ENCODE measurements at places on chromosomes 7 and 10.

DNA sequence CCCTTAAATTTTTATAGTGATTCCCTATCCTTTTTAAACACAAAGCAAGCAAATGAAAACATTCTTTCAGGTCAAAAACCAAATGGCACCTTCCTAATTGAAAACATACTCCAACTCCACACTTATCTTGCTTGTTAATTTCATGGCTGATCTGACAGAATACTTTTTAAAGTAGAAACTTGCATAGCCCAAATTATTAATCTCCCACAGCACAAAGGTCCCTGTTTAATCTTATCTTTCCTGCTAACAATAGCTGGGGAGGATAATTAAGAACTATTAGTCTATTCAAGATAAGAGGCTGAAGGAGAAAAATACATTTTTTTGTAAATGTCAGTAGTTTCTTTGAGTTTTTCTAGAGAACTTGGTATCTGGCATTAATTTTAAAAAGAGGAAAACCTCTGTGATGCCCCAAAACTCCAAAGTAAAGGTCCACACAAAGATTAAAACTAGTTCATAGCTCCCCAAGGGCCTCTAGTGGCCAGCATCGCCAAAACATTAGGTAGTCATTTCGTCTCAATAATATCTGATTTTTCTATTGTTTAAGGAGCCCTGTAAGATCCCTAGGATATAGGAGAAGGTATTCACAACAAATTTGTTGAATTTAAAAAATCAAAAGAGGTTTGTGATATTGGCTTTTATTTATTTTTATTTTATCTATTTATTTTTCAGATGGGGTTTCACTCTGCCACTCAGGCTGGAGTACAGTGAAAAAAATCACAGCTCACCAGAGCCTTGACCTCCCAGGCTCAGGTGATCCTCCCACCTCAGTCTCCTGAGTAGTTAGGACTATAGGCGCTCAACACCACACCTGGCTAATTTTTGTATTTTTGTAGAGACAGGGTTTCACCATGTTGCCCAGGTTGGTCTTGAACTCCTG is 14.7 kb downstream of the CDNF start:
- DNase-seq: no peak

- no peak for DNase-seq
Observed at GRCh38 chr10:132597654-132598053, 60.1 kb downstream of the INPP5A start.

DNA sequence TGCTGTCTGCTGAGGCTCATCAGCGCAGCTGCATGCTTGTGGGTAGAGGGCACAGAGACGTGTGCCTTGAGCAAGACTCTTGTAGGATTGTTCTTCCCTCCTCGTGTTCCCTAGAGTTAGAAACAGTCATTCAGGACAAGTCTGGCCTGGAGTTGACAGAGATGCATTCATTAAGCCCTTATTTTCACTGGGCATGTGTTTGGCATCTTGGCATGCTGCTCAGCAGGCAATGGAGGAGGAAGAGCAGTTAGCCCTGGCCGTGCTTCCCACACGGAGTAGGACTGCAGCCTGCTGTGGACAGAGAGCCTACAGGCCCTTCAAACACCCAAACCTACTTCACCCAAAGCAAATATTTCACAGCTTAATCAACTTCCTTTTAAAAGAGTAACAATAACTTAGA is 73.0 kb upstream of the GJD4 start:
- DNase-seq: no peak

DNA sequence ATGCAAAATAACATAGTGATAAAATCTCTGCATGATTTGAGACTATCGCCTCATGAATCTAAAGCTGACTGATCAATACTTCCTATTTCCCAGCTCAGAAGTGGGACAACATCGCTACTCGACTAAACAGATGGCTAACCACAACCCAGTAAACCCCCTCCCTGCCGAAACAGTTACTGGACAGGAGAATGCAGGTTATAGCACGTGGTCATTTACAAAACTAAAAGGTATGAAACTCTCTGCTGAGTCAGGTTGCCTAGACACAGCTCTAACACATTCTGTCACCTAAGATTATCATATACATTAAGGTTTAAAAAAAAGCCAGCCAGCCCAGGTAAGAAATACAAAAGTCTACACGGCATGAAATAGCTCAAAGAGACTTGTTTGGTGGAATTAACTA is 64.0 kb downstream of the CTBP2 start:
- DNase-seq: no peak

DNA sequence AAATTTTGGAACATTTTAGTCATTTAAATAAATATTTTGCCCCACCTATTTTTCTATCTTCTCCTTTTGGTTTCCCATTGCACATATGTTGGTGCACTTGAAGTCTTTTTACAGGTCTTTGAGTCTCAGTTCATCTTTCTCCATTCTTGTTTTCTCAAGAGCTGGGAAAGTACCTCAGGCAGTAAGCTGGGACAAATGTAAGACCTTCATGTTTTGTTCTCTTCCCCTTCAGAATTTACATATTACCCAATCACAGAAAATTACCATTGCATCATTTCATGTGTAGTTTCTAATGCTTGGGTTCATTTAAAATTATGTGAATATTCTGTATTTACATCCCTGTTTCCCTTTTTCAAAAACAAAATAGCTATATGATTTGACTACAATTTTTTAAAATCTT is 1150.0 kb upstream of the POT1 start:
- DNase-seq: no peak

DNA sequence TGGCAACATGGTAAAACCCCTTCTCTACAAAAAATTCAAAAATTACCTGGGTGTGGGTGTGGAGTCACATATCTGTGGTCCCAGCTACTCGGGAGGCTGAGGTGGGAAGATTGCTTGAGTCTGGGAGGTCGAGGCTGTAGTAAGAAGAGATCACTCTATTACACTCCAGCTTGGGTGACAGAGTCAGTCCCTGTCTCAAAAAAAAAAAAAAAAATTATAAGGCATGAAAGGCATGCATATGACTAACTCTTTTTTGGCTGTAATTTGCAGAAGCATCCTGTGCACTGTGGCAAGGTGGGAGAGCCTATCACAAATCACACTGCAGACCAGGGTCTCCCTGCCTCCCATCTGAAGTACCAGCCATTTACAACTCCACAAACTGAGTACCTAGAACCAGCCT is 14.1 kb upstream of the MYPN start:
- DNase-seq: no peak

GRCh38 chr7:31123726-31124125 is 71.6 kb downstream of the ADCYAP1R1 start:
- DNase-seq: no peak

DNA sequence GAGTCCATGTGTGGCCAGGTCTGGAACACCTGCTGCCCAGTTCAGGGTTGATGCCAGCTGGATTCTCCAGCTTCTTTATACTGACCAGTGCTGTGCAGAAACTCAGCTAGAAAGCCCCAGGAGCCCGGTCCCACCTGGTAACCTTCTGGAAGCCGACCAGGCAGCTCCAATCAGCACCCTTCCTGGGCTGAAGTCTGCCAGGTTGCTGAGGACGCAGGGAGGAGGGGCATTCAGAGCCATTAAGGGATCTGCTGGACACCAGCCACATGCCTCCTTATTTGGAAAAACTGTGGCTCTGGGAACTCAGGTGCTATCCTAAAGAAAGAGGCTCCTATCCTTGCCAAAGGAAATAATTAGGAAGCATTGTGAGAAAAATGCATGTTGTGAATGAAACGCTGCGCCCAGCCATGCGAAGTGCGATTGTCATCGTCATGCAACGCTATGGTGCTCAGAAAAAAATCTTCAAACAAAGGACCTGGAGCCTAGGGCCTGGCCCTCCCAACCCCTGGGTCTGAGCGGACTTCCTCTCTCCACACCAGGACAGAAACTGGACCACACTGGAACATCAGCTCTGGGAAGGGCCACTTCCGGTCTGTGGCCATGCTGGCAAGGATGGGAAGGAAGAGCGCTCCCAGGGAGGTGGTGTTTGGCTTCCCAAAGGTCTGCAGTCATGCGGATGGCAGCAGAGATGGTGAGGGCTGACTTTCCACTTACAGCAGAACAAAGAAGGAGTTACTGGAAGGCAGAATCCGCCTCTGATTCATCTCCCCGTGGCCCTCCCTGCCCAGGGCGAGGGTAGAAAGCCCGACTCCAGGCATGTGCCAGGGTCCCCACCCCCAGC is 90.1 kb downstream of the FAM53B start:
- DNase-seq: no peak

DNA sequence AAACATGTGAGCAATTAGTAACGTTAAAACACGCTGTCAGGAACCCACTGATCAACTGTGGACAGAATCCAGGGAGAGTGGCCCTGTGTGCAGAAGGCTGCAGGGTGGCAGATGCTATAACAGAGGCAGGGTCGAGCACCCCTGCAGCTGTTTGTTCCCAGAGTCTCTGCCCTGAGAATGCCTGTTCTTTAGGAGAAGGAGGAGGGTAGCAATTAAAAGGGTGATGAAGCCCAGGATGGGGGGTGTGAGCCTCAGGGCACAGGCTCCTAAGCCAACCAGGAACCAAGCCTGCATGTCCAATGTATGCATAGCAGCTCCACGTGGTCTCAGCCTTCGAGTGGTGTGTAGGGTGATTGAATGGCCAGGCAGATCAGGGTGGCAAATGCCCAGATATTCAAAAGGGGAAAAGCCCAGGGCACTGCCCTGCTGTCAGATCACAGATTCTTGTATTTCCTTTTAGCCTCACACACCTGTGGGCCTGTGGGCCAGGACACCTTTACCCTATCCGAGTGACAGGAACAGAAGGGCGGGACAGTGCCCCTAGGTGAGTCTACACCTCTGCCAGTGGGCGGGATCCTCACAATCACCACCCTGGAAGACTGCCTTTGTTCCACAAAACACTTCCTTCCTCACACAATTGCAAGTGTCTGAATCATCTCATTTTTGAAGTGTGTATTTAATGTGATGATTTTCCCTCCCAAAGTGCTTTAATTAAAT is 7.3 kb downstream of the WDFY4 start:
- DNase-seq: no peak

GRCh38 chr7:28481091-28481926 is 69.0 kb downstream of the CREB5 start:
- DNase-seq: no peak

GRCh38 chr10:17026686-17027485 is 102.7 kb downstream of the CUBN start:
- DNase-seq: no peak

GRCh38 chr10:89793649-89794254 is 92.4 kb downstream of the KIF20B start:
- DNase-seq: no peak

- no peak for DNase-seq
Observed at GRCh38 chr7:16479591-16479990, 14.1 kb upstream of the SOSTDC1 start.

DNA sequence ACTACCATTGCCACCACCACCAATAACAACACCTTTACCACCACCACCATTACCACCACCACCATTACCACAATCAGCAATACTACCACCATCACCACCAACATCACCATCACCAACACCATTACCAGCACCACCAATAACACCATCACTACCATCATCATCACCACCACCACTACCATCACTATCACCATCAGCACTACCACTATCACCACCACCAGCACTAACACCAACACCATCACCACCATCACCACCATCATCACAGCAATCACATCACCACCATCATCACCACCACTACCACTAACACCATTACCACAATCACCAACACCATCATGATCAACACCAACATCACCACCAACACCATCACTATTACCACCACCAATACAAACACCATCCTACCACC is 249.5 kb downstream of the GRID1 start:
- no peak for DNase-seq

- no peak for DNase-seq
Observed at GRCh38 chr10:71127104-71127503, 85.3 kb upstream of the UNC5B start.

DNA sequence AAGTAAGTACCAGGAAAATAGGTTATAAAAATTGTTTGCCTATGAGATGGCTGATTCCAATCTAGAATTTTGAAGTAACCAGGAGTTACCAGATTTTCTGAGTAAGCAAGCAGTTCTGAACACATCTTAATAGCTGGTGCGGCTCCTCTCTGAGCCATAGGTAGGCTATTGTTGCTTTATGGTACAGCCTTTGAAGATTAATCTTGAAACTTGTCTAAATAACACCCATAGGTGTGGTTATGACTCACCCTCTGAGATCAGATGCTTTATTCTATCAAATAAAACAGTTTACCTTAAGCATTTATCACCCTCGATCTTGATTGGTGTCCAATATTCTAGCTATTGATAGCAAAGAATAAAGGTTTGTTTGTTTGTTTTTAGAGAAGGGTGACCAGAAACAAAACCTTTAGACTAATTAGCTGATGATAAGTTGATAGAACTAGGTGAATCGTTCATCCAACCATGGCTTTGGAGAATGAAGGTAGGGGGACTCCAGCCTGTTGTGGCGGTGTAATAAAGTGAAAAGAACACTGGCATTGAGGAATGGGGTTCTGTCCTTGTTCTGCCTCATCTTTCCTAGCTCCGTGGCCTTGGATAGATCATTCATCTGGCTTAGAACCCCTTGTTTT is 72.2 kb downstream of the VTI1A start:
- no peak for DNase-seq

DNA sequence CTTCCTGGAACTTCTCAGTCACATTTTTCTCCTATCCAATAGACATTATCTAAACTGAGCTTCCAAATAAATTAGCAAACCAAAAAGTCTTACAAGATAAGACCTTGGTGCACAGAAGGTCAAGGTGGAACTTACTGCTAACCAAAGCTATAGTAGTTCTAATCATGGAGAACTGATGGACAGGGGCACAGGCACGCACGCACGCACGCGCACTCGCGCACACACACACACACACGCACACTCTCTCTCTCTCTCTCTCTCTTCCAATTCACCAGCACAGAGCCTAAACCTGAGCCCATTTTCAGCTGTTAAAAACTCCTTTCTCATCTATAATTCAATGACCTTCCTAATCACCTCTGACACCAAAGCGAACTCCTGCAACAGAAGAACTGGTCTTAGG is 7.5 kb downstream of the FGFR2 start:
- no peak for DNase-seq

GRCh38 chr7:147513451-147513850 is 1077.1 kb upstream of the C7orf33 start:
- DNase-seq: no peak

DNA sequence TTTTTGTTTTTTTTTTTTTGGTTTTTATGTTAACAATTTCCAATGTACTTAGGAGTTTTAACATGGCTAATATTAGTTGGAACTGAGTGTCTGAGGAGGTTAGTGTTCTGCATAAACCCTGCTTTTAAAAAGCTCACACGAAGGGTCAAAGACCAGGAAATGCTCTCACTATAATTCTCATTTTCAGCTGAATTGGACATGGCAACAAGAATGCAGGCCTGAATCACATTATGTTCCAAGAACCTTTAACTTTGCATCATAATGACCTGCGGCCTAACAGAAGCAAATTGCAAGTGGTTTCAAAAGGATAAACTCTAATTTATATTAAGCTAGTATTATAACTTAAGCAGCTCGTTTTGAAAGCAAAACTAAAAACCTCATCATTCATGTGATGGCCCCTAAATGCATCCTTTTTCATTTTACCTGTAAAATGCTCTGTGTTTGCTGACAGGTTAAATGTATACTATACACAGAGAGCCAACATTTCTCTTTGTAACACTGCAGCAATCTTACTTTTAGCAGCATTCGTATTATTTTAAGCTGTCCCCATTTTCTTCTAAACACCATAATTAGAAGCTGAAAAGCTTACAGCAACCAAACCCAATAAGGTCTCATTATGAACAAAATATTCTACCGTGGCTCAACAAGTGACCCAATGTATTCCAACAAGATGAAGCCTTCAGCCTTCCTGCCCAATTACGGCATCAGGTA is 242.8 kb upstream of the SP4 start:
- no peak for DNase-seq
